ENCODE measurements at places on chromosomes 12 and 14.
A peak's percentile ranks its signal among the peaks of the same experiment; 100 is the strongest.

GRCh38 chr14:65184032-65184764 is 81.9 kb upstream of the MAX start:
- no peak for DNase-seq

DNA sequence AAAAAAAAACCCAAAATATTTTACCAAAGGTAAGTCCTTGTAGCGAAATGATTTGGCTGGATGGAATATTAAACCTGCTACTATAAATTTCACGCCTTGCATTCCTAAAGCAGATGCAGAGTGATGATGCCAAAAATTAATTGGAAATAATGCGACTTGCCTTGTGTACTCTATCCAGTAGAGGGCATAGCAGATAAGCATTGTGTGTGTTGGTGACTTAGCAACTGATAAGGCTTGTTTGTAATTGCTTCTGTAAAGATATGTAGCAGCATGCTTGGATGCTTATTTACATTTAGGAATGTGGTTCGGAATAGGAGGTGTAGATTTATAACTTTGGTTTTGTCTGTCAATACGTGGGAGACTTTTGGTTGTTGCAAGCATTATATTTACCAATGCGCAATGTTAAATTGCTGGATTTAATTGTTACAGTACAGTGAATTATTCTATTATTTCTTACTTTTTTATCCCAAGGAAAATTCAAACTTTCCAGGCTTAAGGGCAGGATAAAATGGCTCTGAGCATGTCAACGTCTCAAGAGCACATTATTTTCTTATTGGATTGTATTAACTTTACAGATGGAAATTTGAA is 80.5 kb downstream of the TMEM260 start:
- DNase-seq, result no peak

- no peak for DNase-seq
Observed at GRCh38 chr12:85283560-85283959, 3.5 kb downstream of the ALX1 start.

- DNase-seq, result no peak
Observed at GRCh38 chr12:20089077-20089476, 279.3 kb upstream of the PDE3A start.

DNA sequence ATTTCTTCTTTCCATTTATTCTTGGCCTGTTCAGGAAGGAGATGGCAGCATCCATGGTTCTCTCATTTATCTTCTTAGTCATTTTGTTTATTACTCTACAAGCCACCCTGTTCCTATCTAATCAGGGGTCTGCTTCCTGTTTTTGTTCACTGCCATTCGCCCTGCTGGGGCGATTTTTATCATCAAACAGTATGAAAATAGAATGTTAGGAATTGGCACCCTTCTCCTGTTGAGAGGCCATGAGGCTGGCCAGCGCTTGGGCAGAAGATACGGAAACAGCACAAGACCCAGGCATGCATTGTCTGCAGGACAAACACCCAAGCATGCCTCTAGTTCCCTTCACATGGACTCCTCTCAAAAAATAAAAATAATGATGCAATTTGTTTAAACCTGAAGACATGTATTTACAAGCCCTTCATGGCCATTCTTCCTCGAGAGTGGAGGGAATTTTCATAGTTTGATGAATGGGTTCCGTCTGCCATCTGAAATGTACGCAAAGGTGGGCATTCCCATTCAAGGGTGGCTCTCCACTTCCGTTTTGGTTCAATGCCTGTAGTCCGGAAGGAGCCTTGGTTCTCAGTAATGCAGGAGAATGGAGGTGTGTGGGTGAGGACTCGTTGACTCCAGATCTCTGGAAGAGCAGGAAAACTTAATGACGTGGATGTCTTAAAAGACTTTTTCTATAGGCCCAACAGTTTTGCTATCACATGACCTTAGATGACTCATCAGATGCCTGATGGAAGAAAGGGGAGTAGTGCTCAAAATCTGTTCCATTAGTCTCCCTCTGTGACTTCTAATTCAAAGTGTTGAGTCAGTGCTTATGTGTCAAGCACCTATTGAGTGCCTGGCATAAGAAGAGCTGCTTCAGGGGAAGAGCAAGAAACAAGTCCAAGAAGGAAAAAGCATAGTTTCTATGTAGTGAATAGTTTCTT is 252.4 kb upstream of the TBX3 start:
- no peak for DNase-seq

DNA sequence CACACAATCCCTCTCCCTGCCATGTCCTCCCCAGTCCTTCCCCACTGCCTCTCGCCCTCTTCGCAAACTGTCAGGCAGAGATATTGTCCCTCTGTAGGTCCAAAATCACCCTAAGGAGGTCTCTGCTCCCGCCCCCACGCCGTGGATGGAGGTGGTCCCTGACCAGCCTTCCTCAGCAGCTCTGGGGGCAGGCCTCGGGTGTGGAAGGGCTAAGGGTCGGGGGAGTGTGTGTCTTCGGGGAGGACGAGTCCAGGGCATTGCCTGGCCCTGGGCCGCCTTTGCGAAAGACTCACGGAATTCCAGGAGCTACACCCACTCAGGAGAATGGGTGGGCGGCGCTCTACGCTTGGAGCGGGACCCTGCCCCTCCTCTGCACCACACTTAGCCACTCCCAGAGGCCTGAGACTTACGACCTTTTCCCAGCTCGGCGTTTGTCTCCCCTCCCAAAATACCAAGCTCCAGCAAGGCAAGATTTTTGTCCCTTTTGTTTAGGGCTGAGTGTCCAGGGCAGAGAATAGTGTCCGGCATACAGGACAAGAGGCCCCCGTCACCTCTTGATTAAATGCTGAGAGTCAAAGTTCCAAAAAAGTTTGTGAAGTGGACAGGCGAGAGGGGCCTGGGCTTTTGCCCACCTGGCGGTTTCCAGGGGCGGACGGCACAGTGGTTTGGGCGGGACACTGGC is 881 bp downstream of the PYGL start:
- DNase-seq, result no peak

GRCh38 chr12:112716099-112717093 is 75.2 kb upstream of the RPH3A start:
- no peak for DNase-seq

DNA sequence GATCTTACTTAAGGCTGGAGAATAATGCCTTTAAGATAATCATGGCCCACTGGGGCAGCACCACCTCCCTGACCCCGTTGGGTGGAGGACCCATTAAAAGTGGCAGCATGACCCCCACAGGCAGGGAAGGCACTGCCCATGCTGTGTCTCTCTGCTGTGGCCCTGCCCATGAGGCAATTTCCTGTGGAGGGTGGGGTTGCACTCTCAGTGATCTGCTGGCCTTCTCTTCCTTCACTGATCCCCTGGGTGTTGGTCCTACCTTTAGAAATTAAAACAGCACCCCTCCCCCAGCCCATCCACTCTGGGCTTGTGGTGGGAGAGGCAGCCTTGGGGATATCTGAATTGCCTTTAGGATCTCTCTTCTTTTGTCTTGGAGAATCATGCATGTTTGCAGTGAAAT is 17.3 kb downstream of the KLRK1 start:
- DNase-seq, result no peak

DNA sequence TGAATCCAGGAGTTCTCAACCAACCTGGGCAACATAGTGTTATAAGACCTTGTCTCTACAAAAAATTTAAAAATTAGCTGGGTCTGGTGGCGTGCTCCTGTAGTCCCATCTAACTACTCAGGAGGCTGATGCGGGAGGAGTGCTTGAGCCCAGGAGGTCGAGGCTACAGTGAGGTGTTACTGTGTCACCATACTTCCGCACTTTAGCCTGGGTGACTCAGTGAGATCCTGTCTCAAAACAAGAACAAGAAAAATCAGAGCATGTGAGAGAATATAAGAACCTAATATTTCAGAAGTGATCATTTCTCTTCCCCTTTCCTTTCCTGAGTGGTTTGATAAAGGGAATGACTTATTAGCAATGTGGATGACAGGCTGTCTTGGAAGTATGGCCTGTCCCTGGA is 9.5 kb downstream of the TRAF3 start:
- DNase-seq, result peak; percentile 62

GRCh38 chr12:1540690-1541089 is 53.7 kb downstream of the FBXL14 start:
- DNase-seq, result no peak
